Iris pigment epithelial cell (primary cell): ENCODE measurements at places on chromosomes 1 and 21.

- DNase-seq, result peak; percentile 82
Measured at GRCh38 chr1:221991221-221991620, 249.3 kb upstream of the DUSP10 start.

GRCh38 chr1:44617703-44618029 is 56.6 kb downstream of the TMEM53 start:
- DNase-seq, result no peak

DNA sequence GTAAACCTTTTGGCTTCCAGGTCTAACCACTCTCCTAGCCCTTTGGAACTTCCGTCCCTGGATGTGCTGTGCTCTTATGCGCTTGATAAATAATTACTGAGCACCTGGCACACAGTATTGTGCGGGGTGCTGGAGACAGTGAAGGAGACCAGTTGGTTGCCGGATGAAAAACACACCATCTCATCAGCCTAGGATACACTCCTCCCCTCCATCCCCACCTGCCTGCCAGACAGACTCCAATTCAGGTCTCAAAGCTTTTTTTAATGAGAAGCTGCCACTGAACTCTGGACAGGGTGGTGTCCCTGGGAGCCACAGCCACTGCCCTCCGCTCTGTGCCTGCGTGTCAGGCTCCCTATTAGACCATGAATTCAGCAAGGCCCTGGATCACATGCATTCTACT is 9.2 kb downstream of the GNB1 start:
- no peak for DNase-seq

GRCh38 chr1:240242601-240243144 is 151.0 kb downstream of the FMN2 start:
- DNase-seq, result peak; percentile 84

GRCh38 chr1:34790985-34791384 is 1.8 kb upstream of the GJA4 start:
- DNase-seq, result no peak

DNA sequence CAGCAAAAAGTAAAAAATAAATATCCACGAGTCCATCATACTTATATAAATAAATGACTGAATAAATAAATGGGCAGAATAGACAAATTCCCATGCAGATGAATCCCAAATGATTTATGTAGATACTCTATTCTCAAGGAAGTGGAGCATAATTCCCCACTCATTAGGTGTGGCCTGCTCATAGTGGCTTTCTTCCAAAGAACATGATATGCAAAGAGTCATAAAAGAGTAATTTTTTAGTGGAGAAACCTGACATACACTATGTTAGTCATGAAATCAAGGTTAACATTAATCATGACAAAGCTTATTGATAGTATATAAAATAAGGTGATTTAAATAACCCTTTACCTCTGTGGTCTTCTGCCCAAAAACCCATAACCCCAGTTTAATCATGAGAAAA is 298.9 kb downstream of the DPYD start:
- DNase-seq, result peak; percentile 26

GRCh38 chr1:40848530-40849189 is 13.5 kb downstream of the CITED4 start:
- DNase-seq, result peak; percentile 61

DNA sequence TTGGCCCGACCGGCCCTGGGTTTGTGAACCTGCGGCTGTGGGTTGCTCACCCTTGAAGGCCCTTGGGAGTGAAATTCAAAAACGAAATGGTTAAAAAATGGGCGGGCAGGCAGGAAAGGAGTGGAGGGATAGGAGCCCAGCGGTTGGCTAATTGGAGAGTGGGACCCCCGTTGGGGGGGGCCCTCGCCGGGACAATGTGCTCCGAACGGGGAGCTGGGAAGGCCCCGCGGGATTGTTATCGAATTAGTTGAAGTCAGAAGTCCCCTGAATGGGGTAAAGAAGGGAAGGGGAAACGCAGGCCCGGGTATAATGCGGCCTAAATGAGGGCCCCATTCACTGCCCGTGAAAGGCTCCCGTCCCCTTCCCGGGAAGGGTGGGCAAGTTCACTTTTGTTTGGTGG is 135.7 kb downstream of the PRDM16 start:
- no peak for DNase-seq

GRCh38 chr1:228772516-228773212 is 37.4 kb downstream of the RHOU start:
- no peak for DNase-seq

GRCh38 chr1:147627435-147628110 is 42.8 kb downstream of the ACP6 start:
- peak; percentile 36 for DNase-seq

- DNase-seq, result no peak
Measured at GRCh38 chr1:220983877-220984635, 104.8 kb downstream of the HLX start.
